ENCODE measurements at places on chromosomes 2 and 18.

- DNase-seq: no peak
Observed at GRCh38 chr18:5196253-5197031, 615 bp downstream of the AKAIN1 start.

GRCh38 chr18:37334631-37335408, 230.8 kb downstream of the CELF4 start:
- DNase-seq: no peak

DNA sequence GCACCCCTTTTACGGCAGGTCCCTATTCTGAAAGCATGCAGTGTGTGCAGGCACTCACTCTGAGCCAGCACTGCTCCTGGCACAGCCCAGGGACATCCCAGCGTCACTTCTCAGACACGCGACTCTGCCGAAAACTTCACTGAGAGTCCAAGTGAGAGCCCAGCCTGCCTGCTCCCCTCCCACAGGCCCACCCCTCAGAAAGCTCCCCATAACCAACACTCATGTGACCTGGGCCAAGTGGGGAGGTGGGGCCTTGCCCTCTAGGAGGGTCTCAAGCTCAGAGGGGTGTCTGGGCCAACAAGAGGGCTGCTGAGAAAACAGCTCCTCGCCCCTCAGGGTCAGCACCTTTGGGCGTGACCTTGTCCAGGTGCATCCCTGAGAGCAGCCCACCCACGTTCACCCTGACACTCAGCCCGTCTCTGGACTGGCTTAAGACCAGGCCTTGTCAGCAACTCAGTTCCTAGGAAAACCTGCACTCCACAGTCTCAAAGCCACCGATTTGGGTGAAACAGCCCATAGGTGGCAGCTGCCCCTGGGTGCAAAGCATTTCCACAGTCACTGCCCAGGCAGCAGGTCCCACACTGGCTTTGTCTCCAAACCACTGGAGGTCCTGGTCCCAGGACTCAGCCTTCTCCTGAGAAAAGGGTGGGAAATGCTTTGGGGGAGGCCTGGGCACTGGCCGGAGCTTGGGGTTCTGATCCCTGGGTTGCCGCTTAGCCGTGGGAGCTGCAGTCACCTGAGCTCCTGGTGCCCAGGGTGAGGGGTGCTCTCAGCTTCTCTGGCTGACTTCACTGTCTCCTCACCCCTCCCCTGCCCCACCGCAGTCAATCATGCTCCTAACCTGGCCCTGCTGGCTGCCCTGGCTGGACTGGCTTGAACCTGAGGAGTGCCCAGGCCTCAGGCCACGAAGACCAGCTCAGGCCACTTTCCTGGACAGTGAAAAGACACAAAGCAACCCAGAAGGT, 209.6 kb downstream of the HDAC4 start:
- no peak for DNase-seq

DNA sequence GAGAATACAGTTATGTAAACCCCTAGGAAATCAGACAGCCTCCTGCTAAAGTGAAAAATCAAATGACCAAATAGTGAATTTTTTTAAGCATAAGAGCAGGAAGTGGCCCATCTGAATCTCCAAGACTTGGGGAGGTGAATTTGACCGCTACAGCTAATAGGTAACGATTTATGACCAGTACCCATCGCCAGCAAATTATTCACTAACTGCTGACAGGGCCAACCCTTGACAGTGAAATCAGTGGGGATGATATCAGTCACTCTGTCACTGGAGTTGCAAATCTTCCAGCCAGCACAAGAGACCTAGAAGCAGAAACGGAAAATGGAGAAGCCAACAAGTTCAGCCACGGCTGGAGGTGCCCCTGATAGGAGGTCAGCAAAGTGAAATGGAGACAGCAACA, 164.3 kb upstream of the PIK3C3 start:
- no peak for DNase-seq

DNA sequence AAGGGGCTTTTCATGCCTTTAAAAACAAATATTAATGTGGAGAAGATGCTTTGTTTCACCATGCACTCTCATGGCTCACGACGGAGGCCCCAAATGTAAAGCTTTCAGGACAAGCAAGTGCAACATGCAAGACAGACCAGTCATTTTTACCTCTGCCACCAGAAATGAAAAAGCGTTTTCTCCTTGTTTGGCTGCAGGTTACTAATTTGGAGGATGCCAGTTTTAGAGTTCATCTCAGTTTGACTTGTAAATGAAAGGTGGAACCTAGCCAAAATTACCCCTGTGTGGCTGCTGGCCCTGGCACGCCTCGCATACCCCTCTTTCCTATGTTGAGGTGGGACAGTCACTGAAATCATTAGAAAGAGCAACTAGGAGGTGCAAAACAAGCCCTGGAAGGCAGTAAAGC, 138.6 kb downstream of the BCL2 start:
- DNase-seq: no peak

DNA sequence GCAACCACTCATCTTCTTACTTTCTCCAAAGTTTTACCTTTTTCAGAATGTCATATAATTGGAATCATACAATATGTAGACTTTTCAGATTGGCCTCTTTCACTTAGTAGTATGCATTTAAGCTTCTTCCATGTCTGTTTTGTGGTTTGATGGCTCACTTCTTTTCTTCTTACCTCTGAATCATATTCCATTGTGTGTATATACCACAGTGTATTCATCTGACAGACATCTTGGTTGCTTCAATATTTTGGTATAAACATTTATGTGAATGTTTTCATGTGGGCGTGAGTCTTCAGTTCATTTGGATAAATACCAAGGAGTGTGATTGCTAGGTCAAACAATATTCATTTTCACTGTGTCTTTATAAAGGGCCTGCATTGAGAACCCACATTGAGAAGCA, 136.1 kb upstream of the NOSTRIN start:
- no peak for DNase-seq

GRCh38 chr2:26957534-26957933, 12.9 kb upstream of the MAPRE3 start:
- no peak for DNase-seq

DNA sequence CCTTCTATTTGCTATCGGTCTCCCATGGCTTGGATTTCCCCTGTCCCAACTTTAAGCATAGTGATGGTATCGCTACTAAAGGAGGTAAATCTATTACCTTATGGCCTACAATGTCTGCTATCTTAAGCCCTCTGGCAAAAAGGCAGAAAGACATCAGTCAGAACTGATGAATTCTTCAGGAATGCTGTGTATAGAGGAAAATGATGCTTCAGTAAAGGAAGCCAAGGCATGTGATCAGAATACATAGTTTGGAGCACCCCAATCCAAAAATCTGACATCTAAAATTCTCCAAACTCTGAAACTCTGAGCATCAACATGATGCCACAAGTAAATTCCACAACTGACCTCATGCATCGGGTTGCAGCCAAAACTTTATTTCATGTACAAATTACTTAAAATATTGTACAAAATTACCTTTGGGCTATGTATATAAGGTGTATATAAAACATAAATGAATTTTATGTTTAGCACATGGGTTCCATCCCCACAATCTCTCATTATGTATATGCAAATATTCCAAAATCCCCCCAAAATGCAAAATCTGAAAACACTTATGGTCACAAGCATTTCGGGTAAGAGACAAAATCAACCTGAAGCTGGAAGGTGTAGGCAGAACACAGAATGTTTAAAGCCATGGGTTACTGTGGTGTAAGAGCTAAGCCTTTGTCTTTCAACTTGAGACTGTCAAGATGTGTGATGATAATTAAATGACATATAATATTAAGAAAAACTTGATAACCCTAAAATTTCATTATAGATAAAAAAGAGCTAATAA, 66.2 kb downstream of the CUL3 start:
- no peak for DNase-seq

DNA sequence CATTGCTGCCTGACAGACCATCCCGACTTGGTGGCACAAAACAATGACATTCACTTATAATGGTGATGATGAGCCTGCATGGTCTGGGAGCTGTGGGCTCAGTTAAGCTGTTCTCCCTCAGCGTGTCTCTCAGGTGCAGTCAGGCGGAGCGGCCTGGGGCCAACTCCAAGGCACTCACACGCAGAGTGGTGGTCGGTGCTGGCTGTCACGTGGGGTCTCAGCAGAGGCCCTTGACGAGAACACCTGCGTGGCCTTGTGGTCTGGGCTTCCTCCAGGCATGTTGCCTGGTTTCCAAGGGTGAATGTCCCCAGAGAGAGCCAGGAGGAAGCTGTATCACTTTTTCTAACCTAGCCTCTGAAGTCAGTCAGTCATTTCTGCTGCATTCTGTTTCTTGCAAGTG, 29.8 kb downstream of the ARMC9 start:
- DNase-seq: no peak

DNA sequence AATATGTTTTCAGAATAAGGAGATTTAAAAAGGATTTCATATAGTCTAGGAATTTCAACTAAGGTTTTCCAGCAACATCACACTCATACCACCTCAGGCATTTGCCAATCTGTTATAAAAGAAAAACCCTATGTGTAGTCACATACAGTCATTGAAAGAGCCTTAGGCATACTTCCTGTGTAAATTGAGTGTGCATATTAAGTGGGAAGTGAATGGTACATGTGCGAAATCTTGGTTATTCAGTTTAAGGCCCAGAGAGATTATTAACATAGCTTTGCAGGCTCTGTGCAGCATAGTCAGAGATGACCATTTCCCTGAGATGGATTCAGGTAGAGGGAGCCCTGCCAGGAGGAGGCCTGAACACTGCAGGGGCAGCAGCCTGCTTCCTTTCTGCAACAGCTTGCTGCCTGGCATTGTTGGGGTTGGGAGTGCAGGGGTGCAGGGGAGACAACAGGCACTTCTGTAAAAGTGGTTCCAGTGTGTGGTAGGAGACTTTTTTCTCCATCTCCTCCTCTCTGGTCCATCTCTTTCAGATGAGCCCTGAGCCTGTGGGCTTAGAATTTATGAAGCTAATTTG, 100.1 kb upstream of the OSR1 start:
- DNase-seq: no peak

DNA sequence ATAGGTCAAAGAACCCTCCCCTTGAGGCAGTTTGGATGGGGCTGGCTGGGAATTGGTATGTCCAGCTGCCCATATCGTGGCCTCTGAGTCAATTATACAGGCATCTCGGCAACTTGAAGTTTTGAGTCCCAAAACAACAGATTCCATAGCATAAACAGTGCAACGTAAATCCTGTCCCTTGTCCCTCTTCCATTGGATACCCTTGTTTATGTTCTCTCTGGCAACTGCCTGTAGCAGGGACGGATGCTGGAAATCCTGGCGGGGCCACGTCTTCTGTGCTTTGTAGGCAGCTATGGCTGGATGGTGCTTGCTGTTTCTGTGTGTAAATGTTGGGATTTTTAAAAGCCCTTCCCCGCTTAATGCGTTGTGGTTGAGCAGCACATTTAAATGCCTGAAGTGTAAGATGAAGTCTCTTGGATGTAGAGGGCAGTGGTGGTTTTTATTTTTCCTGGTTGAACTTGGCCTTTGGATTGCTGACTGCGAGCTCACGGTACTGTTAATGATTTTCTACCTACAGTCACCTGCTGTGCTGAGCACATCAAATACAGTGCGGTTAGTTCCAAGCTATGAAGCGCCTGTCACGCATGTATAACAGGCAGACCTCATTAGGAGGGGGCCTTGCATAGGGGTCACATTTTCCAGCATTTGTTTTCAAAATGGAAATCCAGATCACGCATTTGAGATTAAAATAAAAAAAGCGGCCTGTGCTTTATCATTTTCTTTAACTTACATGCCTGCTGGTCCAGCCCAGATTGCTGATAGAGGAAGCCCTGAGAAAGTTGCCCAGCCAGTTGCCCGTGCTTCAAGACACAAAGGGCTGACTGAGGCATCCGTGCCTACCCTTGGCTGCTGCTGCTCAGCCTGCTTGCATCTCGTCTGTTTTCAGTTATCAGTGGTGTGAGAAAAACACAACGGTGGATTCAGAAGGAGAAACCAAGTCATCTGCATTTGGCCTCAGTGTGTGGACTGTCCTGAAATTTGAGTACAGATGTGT, 84.7 kb downstream of the NEDD4L start:
- DNase-seq: no peak

- no peak for DNase-seq
Observed at GRCh38 chr2:232581725-232582124, 31.2 kb downstream of the EIF4E2 start.

DNA sequence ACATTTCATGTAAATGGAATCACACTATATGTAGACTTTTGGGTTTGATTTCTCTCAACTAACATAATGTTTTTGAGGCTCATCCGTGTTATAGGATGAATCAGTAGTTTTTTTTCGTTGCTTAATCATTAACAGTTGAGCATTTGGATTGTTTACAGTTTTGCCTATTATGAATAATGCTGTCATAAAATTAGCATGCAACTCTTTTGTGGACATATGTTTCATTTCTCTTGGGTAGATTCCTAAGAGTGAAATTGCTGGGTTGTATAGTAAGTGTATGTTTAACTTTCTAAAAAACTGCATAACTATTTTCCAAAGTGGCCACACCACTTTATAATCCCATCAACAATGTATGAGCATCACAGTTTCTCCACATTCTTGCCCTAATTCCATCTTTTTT, 7.7 kb upstream of the RHBDD1 start:
- DNase-seq: no peak

GRCh38 chr2:84493514-84493913, 22.8 kb upstream of the DNAH6 start:
- no peak for DNase-seq

DNA sequence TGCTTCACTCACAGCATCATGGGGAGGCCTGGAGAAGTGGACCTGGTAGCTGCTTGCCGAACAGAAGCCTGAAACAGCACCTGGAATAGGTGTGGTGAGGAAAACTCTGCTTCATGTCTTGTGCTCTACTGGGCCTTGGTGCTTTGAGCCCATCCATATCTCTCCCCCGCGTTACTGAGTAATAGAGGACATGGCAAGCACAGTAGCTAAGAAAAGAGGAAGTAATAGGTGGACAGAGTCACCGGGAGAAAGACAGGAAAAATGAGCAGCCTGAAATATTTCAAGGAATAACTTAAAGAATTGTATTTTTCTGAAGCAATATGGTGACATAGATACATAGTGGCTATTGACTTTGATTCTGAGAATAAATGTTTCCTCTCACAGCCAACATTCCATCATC, 14.0 kb upstream of the HNMT start:
- DNase-seq: no peak

GRCh38 chr18:7890075-7890474, 323.0 kb downstream of the PTPRM start:
- DNase-seq: no peak

DNA sequence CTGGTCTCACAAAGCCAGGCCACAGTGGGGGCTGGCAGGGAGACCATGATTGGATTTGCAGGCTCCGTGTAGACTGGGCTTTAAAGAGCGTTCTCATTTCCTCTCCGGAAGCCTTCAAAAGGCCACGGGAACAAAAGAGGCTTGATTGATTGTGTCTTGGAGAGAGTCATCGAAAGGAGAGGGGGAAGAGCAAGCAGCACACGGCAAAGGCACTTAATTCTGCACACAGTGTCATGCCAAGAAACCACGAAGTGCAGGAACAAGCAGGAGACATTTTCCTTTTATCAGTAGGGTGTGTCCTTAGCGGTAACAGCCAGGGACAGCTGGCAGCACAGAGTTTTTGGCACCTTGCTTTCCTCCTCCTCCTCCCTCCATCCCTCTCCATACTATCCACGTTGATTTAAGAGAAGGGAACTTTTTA, 47.7 kb downstream of the GLI2 start:
- no peak for DNase-seq

All from activated T-cell treated with anti-CD3 and anti-CD28 coated beads for 1 hour (primary cell).